Fibroblast of pulmonary artery (primary cell): ENCODE measurements at places on chromosomes 2 and 18.

DNA sequence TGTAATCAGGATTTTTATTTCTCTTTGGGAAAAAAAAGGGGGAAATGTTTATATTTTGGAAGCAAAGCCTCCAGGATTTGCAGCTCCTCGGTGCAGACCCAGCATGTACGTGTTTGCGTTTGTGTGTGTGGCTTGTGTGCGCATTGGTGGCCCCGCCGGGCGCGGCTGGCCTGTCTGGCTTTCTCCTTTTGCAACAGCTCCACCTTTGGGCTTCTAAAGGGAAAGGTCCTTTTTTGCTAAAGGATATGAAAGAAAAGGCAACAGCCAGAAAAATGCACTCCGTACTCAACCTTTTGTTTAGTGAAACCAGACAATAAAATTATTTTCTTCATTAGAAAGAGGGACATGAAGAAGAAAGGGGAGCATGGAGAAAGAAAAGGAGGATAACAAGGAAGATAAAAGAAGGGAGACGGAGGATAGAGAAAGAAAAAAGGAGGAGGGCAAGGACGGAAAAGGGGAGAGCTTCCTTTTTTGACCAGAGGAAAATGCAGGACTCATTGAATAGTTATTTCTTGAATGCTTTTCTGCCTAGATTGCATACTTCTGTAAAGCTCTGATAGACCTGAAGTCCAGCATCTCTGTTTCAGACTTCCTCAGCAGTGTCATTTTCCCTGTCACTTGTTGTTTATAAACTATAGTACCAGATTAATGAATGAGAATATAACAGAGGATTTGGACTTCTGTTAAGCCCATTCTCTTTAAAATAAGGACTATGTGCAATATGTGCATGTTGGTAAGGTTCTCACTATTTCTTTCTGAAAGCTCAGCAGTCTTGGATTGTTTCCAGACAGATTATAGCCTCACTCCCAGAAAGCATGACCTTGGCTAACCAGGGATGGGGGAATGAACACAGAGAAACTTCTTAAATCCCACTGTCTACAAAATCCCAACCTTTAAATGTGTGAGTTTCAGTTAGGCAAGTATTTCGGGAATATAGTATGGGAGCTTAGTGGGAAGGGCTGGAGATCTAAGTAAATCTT is 563.1 kb upstream of the PIK3C3 start:
- DNase-seq = peak; percentile 83

- DNase-seq = peak; percentile 84
Observed at GRCh38 chr2:190847504-190848081, 33.0 kb upstream of the GLS start.

GRCh38 chr2:181723731-181724130 is 43.4 kb upstream of the NEUROD1 start:
- DNase-seq = no peak

DNA sequence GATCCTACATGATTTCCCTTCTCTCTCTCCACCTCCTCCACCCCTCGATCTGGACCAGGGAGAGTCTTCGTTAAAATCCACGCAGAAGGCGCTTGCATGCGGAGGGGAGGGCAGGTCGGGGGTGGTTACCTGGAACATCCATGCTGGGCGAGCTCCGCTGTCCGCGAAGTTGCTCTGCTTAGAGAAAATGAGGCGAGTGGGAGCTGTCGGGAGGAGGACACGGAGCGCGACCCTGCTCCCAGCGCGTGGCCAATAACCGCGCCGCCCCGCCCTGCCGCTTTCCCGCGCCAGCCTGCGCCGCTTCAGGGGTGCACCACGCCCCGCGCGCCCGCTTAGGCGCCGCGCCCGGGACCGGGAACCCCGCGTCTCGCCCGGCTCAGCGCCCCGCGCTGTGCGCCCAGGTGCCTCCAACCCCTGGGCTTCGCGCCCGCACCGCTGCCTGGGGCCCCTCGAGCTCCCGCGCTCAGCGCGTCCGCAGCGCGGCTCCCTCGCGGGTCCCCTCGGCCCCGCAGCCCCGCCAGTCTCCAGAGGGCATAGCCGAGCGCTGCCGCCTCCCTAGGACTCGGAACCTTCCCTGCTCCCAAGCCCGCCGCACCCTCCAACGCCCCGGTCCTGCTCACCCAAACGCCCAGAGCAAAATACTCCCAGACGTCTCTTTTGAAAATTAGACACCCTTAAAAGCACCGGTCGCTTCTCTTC is 636 bp downstream of the CBLN2 start:
- no peak for DNase-seq

DNA sequence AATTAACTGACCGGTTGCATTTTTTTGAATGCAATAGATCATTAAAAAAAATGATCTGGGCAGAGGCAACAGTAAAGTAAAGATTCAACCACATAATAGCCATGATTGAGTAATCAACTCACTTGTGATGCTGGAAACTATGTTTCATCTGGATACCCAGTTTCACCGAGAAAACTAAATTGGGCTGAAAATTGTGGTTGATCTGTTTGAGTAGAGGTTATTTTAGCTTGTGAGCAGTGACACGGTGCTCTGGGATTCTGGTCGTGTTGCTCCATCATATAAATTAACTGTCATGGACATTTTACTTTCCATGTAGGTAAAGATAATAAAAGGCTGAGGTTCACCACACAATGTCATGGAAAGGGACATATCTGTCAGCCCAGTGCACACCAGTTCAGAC is 58.7 kb downstream of the CD226 start:
- no peak for DNase-seq
